NCI-H187 treated with DMSO at 0.1 percent for 48 hours (cell line): ENCODE measurements at places on chromosomes 16 and 17.

DNA sequence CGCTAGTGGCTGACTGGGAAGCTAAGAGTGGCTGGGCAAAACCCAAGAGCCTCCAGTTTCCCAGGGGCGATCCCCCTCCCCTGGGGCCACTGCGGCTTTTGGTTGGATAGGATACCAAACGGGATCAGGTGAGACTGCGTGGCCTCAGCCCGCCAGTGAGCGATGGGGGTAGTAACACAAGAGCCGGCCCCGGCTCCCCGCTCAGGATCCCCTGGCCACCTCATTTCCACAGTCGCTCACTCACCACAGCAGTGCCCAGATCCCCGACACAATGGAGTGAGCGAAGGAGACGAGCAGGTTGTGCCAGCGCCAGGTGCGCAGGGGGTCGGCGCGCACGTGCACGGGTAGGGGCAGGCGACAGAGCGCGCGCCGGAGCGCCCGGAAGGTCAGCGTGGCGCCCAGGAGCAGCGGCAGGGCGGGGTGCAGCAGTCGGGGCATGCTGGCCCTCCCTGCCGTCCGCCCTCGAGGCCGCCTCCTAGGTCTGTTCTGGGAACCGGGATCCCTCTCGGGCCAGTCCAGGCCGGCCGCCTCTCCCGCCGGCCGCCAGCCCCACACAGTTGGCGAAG is 290 bp downstream of the TLCD1 start:
- DNase-seq = no peak

- no peak for DNase-seq
Observed at GRCh38 chr17:81126281-81127132, 38.8 kb upstream of the PVALEF start.

DNA sequence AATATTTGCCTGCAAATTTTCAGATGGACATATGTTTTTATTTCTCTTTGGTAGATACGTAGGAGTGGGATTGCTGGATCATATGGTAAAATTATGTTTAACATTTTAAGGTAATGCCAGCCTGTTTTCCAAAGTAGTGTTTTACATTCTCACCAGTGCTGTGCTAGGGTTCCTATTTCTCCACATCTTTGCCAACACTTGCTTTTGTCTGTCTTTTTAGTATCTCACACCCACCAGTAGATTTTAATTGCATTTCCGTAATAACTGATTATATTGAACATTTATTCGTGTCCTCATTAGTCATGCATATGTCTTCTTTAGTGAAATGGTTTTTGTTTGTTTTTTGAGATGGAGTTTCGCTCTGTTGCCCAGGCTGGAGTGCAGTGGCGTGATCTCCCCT is 58.4 kb downstream of the MRTFB start:
- no peak for DNase-seq

GRCh38 chr17:1124896-1125787 is 54.6 kb downstream of the ABR start:
- no peak for DNase-seq

DNA sequence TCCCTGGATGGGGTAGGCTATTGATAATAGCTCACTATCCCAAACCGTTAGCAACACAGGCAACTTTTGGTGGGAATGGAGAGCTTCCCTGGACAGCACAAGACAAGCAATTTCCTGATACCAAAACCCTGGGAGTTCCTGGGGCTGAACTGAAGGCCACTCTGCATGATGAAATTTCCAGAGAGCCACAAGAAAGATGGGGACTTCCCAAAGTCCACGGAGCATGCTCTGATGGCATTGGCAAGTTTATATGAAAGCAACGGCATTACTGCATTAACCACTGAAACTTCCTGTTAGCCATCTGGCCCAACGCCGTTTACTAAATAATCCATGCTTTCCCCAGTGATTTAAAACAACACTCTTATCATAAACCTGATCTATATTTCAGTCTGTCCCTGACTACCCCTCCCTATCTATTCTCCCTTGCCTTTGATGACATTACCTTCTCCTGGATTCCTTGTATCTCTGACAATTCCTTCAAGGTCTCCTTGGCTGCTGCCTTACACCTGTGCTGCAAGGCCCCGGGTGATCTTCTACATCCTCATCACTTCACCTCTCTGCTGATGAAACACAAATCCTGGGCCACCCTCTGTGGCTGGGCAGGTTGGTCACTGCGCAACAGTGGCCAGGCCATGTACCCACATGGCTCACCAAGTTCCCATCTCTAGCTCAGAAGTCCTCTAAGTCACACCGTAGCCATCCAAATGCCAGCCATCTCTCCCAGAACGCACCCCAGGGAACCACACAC is 108.5 kb upstream of the RCVRN start:
- DNase-seq = no peak

- DNase-seq = no peak
Observed at GRCh38 chr16:35747658-35748455, 2288.4 kb downstream of the TP53TG3F start.

DNA sequence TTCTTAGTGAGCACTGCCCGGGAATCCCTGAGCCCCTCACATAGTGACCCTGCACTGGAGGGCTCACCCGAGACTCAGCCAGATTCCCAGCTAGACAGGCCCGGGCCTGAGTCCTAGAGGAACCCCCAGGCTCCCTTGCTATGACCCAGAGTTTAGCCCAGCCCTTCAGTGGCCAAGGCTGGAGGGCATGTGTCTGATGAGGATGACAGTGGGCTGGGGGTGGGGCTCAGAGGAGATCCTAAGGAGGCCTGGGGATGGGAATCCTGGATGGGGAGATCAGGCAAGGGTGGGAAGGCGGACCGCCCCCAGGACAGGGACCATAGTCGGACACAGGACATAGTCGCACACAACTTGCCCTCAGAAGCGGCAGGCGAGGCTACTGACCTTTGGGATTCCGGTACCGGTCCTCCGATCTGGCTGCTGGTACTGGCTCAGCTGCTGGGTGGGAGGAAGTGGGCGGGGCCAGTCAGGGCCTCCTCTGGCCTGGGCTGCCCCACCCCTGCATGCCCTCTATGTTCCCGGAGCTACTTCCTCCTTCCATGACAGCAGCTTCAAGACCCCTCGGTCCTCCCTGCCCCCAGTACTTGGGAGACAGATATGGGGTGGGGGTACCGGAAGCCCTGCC is 1.1 kb downstream of the CD79B start:
- no peak for DNase-seq

DNA sequence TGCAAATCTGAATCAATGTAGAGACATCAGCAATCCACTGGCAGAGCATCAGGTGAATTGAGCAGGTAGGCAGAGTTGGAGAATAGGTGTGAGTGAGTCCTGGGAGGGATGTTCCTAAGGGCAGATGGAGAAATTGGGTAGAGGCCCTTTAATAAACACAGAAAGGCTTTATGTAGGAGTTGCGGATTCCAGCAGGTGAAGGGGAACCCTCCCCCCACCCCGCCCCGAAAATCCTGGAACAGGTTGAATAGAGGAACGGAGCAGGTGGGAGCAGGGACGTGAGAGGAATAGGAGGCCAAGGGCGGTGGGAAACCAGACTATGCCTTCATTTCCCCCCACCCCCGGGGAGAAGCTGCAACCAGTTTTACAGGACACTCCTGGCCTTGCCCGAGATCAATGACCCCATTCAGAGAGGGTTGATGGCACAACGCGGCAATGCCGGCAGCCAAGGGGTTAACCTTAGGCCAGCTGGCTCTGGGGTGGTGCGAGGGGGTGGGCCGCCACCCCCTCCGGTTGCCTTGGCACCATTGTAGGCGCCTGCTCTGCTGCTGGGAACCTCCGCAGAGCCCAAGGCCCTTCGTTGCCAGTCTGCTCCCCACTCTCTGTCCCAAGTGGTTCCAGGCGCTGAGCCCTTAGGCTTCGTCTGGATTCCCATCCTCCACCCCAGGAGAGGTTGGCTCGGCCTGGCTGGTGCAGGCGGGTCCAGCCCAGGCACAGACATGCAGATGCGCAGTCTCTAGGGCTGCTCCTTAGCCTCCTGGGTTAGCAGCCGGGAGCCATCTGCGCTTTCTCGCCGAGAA is 814 bp upstream of the RUNDC3A start:
- DNase-seq = peak; percentile 29

GRCh38 chr17:8912084-8912981 is 44.9 kb upstream of the PIK3R6 start:
- no peak for DNase-seq

DNA sequence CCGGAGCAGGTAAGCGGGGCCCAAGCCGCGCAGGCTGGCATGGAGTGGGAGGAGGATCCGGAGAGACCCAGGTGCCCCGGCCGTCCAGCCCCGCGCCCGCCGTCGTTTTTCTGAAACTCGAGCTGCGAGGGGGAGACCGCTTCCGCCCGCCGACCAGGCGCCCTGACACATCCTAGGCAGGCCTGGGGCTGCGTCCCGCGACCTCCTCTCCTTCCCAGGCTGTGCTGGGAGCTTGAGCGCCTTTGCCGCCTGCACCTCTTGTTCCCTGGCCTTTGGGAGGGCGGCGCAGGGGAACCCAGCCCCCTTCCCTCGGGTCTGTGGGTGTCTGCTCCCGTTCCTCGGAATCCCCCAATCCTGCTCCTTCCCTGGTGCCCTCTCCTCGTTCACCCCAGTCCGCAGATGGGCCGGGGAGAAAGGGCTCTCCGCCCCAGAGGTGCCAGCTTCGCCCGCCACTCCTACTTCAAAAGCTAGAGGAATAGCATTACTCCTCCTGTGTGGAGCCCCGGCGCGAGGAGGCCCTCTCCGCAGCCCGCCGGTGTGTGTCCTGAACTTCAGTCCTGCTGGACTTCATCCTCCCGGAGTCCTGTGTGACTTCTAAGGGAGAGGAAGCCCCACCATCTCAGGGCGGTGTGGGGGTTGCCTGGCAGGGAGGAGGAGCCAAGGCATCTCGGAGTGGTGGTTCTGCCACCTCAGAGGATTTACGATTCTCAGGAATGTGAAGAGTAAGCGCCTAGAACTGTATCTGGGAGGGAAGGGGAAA is 1.0 kb downstream of the NHERF1 start:
- DNase-seq = no peak

GRCh38 chr16:12801511-12802042 is 2.1 kb downstream of the CPPED1 start:
- DNase-seq = no peak

DNA sequence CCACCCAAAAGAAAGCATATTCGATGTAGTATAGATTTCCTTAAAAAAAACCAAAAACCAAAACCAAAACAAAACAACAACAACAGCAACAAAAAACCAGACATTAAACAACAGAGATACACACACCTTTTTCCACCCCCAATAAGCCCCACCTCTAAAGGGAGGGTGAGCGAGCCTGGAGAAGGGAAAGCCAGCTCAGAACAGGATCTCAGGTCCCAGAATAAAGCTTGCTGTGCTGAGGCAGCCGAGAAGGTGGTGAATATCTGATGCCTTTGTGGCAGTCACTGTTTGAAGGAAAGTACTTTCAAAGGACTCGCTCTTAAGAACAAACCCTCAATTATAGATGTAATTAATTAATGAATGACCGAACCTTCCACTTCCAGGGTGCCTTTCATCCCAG is 470 bp downstream of the KRT23 start:
- no peak for DNase-seq

GRCh38 chr16:51306116-51306515 is 155.0 kb upstream of the SALL1 start:
- no peak for DNase-seq

GRCh38 chr16:17770104-17770503 is 299.3 kb upstream of the XYLT1 start:
- no peak for DNase-seq

DNA sequence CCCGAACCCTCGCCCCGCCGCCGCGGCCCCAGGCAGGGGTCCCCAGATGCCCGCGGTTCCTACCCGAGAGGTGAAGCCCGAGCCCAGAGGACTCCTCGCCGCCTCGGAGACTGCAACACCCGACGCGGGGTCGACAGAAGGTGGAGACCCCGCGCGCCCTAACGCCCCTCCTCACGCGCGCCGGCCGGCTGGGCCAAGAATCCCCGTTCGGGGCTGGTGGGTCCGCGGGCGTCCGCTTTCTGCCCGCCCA is 515 bp downstream of the SUMO2 start:
- no peak for DNase-seq

- DNase-seq = no peak
Observed at GRCh38 chr17:5131146-5131715, 15.4 kb downstream of the USP6 start.

DNA sequence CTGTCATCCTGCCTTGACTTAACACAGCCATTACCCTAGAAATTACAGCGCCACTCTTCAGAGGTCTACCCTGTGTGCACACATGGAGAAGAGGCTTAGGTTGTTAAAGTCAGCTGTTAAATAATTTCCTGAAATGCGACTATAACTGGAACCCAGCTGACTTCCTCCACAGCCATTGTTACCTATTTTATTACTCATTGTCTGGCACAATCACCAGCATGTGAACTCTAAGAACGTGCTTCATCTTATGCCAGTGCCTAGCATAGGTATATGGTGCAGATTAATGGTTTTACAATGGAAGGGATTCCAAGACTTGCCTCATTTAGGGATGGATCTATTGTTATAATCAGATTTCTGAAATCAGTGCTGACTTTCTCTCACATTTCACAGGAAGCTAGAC is 11.9 kb downstream of the RDM1 start:
- no peak for DNase-seq

- DNase-seq = no peak
Observed at GRCh38 chr16:64282181-64282580, 839.7 kb downstream of the CDH11 start.

DNA sequence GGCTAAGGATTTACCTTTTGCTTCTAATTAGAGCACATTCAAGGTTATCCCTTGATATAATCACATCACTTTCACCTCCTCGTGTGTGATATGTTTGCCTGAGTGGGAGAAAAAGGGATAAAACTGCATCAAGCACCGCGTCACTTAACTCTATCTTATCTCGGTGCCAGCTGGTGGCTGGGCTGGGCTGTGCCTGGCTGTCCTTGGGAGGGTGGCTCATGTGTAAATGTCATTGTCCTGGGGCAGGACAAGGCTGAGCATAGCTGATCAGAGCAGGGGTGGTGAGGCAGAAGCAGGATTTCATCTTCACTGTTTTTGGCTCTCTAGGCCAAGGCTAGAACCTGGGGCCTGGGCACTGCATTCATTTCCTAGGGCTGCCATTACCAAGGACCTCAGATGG is 105.3 kb downstream of the RAP1GAP2 start:
- DNase-seq = no peak

- DNase-seq = no peak
Observed at GRCh38 chr16:12259651-12260050, 283.1 kb downstream of the SNX29 start.

DNA sequence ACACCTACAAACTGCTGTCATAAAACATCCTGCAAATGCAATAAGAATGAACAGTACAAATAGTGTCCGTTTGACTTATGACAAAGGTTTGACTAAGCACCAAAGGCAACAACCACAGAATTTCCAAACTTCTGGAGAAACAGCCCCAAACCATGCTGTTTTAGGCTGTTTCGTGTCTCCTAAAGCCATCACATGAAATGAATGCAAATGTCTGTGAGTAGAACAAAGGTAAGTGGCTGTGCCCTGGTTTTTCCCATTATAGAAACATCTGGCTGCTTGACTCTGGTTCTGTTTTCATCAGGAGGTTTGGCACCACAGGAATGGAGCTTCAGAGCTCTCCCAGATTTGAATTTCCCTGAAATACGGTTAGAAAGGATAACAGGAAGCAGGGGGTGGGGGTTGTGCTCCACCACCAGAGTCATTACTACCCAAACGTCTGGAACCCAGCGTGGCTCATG is 4.6 kb upstream of the EMP2 start:
- DNase-seq = no peak

- DNase-seq = peak; percentile 28
Observed at GRCh38 chr17:35764123-35764991, 3.7 kb downstream of the C17orf50 start.
